ENCODE measurements at places on chromosomes 11 and 22. TPM values are rescaled to one million over a fixed set of nuclear protein-coding genes. Genes with fewer than 3 reads are reported as not detected.

GAB4 gene
- total RNA-seq: not detected

DNA sequence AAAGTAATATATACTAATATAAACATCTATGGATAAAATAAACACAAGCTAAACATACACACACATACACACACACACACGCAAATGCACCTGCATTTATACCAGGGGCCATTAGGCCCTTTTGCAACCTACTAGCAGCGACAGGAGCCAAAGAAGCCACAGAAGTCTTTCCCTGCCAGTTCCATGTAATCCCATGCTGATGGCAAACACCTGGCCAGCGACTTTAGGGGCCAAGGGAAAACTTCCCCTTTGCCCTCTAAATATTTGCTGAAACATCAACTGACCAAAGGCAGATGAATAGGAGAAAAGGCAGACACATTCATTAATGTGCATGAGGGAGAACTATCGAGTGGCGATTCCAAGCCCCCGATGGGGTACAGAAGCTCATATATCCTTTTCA is 14.8 kb upstream of the P2RY2 start:
- no peaks in the 10 kb centered on the region for H3K27me3 ChIP-seq
- DNase-seq: no peak
- no peaks in the 10 kb centered on the region for H3K4me1 ChIP-seq
- H3K27ac ChIP-seq: no peak overlapping the region
- no peaks in the 10 kb centered on the region for H3K36me3 ChIP-seq

LRRC75B gene
- 122 TPM for total RNA-seq

APOA4 gene
- total RNA-seq: 7,993 TPM

OR52I2 gene
- not detected for total RNA-seq

GRCh38 chr11:41917900-41918299 is 458.4 kb upstream of the LRRC4C start:
- no peak overlapping the region for H3K4me3 ChIP-seq
- H3K27ac ChIP-seq: no peak overlapping the region
- H3K27me3 ChIP-seq: no peaks in the 10 kb centered on the region
- H3K36me3 ChIP-seq: no peaks in the 10 kb centered on the region

KRTAP5-8 gene
- 6.0 TPM for total RNA-seq

All from Peyer's patch (tissue), 4 donors.